ENCODE measurements at places on chromosomes 4 and X.

DNA sequence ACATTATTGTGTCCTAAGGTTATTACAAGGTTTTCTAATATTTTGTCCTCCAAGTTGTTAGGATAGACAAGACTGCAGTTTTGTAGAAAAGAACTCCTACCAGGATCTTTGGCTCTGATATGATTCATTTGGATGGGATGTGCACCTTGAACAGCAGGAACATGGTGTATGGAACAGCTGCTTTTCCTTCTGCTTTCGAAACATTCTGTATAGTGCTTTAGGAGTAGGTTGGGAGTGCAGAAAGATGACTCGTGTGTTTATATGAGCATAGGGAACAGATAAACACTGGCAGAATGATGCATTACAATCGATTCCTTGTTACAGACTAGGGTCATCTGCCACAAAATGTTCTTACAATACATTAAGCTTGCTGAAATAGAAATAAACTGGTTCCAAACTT lies 790.1 kb downstream of the DMD start:
- DNase-seq, result no peak

GRCh38 chr4:31189938-31190337 lies 469.8 kb downstream of the PCDH7 start:
- DNase-seq, result no peak

DNA sequence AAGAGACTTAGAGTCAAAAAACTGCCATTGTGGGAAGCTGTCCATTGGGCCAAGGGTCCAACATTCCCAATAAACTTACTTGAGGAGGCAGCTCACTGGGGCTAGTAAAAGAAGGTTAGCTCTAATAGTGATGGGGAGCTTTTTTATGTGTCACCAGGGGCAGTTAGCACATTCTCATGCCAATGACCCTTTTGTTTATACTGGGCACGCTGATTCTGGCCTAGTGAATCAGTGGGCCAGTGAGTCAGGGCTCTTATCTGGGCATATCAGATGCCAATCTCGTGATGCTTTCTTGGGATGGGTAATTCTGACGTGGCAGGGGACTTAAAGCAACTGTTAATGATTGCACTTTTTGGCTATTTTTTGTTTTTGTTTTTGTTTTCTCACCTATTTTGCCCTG lies 27.8 kb downstream of the TCEAL1 start:
- DNase-seq, result no peak

GRCh38 chrX:41087201-41087600 lies 2.0 kb downstream of the USP9X start:
- no peak for DNase-seq

- DNase-seq, result no peak
These were observed 13.0 kb downstream of the EXOC1 start for GRCh38 chr4:55866290-55866907.

GRCh38 chr4:119729835-119730670 lies 101.4 kb upstream of the PDE5A start:
- DNase-seq, result no peak

GRCh38 chr4:95857761-95858160 lies 17.9 kb downstream of the PDHA2 start:
- DNase-seq, result no peak

- DNase-seq, result no peak
These were observed 114.5 kb downstream of the TMA16 start for GRCh38 chr4:163609019-163609418.

- no peak for DNase-seq
These were observed 6.6 kb upstream of the AVPR2 start for GRCh38 chrX:153897899-153898298.

GRCh38 chrX:9566150-9566621 lies 101.3 kb downstream of the TBL1X start:
- DNase-seq, result no peak
